ENCODE measurements at places on chromosomes 11 and 22.
A peak's percentile ranks its signal among the peaks of the same experiment; 100 is the strongest.

- no peak for DNase-seq
These were observed 12.6 kb upstream of the FJX1 start for GRCh38 chr11:35605706-35606105.

DNA sequence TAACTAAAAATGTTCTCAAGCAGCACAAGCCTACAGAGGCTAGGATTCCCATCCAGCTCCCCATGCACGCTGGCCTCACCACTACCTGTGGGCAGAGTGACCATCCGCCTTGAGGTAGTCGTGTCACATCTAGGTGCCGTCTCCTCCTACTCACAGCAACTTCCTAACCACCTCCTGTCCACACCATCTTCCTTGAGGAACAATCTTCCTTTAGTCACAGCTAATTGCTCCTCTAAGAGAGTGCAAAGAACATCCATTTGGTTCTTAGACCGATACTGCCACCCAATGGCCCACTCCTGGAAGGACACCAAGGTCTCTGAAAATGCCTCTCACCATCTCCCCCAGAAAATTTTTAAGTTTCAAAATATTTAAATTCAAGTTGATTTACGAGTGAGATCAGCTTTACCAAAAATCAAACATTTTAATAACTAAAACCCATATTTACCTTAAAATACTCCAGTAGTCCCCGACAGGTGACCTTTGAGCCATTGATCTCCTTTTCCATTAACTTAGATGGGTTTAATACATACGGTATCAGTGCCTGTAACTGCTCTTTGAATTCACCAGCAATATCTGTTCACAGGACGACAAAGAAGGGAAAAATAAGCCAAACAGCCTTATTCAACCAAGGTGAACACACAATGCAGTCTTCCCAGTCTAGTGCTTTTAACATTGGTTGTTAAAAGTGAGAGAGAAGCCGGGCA lies 21.7 kb upstream of the PLAAT3 start:
- peak; percentile 5 for DNase-seq

DNA sequence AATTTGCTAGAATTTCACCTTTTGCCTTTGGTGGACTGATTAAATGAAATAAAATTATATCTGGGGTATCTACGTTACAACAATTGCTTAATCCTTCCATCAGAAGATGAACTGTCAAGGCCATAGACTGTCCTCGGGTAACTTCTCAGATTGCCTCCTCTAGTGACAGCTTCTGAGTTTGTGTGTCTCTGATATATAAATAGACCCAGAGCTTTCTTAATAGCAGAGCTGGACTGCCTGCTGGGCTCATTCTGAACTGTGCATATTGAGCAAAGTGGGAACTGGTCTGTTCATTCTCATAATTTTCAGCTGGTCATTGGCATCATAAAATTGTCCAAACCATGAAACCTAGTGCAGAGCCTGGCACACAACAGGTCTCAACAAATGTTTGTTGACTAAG lies 99.1 kb upstream of the GRAMD1B start:
- DNase-seq: no peak

- DNase-seq: peak; percentile 29
These were observed 125.8 kb downstream of the MICAL2 start for GRCh38 chr11:12235947-12236743.

- peak; percentile 37 for DNase-seq
These were observed 143.2 kb downstream of the BBOX1 start for GRCh38 chr11:27183672-27184457.

- DNase-seq: peak; percentile 51
These were observed 222.0 kb downstream of the DBX1 start for GRCh38 chr11:19938169-19938856.

DNA sequence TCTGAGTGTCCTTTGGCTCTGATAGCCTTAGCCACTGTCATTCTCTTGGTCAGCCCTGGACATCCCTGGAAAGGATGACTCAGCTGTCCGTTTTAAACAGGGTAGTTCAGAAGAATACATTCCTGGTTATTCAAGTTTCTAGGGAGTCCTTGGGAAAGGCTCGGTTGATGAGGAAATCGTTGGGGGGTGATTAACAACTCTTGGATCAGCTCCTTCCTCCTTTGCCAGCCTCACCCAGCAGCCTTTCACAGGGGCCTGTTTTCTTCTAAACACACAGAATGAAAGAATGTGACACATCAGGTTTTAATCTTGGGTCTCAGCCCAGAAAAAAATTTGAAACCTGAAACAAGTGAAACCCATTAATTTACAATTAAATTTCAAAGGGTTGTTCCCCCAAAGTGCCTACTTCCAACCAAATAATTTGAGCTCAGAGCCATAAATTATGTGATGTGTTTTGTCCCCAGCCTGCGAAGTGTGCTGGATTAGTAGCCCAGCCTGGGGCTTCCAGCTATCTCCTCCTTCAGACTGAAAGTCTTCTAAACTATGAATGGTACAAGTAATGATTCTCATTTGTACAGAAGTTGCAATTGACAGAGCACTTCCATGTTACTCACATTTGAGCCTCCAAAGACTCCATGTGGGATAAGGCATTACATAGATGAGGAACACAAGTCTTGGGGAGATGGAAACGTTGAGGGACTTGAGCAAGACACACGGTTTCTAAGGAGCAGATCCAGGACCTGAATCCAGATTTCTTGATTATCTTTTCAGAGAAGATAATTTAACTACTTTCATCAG lies 19.3 kb upstream of the MRGPRX2 start:
- no peak for DNase-seq

GRCh38 chr11:116932181-116932580 lies 94.8 kb upstream of the APOA1 start:
- DNase-seq: no peak

GRCh38 chr11:12674571-12674935 lies 332 bp downstream of the TEAD1 start:
- no peak for DNase-seq

GRCh38 chr22:37488337-37489135 lies 2.4 kb upstream of the MFNG start:
- no peak for DNase-seq

DNA sequence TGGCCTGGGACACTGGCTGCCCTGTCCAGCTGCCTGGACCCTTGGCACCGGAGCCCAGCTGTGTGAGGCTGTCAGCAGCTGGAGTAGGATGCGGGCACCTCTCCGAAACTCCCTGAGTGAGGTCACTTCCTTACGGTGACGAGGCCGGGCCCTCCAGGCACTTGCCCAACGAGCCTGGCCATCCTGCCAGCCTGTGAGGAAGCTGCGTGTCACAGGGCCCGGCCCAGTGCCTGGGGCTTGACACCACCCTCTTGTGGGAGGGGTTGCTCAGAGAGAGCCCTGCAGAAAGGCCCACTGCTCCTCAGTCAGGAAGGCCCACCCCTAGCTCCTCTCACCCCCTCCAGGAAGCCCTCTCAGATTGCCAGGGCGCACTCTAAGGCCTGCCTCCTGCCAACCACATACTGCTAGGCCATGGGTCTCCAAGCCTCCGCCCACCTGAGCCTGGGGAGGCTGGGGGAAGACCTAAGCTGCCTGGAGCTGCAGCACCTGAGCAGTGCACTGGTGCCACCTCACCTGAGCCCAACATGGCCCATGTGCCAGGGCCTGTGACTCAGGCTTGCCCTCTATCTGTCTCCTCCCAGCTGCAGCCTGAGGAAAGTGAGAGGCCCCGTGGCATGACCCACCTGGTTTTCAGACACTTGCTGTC lies 4.3 kb upstream of the PHLDA2 start:
- DNase-seq: no peak

DNA sequence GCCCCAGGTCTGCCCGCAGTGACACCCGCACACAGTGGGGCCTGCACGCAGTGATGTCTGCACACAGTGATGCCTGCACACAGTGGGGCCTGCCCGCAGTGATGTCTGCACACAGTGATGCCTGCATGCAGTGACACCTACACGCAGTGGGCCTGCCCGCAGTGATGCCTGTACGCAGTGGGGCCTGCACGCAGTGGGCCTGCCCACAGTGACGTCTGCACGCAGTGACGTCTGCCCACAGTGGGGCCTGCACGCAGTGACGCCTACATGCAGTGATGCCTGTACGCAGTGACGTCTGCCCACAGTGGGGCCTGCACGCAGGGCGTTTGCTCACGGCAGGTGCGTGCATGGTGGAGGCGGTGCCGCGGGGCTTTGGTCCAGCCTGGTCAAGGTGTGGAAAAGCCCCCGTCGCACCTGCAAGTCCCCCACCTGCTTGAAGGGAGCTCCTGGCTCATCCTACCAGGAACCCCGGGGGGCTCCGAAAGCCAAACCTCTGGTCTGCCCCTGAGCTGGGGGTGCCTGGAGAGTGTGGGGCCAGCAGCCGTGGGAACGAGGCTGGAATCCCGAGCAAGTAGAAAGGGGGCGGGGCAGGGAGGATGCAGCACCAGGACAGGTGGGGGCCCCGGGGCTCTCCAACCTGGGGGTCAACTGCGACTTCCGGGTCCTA lies 8.9 kb upstream of the SYT8 start:
- no peak for DNase-seq

DNA sequence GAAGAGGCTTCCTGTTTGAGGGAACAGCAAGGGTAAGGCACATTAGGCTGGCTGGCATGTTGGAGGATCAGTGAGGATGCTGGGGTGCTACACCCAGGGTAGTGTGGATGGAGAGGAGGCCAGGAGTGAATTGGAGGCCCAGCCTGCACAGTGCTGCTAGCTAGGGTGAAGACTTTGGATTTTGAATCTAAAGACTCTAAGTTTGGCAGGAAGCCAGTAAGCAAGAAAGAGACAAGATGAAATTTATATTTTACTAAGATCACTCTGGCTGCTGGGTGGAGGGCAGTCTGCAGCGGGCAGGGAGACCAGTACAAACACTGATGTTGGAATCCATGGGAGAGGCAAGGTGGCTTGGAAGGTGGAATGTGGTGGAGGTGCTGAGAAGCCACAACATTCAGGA lies 43.6 kb downstream of the TSPAN18 start:
- no peak for DNase-seq

- no peak for DNase-seq
These were observed 770 bp upstream of the TSG101 start for GRCh38 chr11:18527512-18527911.

GRCh38 chr11:34473603-34474169 lies 35.0 kb downstream of the CAT start:
- DNase-seq: no peak

- DNase-seq: no peak
These were observed 1041.6 kb downstream of the BRD1 start for GRCh38 chr22:48785792-48786678.

GRCh38 chr22:45455621-45456020 lies 42.1 kb downstream of the RIBC2 start:
- no peak for DNase-seq

DNA sequence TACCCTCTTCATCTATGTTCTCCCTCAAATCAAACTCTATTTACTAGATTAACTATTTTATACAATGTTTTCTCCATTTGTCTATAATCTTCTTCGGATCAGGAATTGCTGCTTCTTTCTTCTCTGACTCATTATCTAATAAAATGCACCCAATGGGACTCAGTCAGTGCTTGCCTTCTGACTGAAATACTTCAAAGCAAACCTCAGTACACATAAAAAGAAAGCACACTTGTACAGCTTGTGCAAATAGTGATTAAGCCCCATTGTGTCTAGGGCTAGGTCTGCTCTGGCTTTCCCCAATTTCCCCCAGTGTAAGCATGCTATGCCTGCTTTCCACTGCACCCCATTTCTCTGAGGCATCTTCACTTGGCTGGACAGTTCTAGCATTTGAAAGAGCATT lies 118.6 kb upstream of the C11orf87 start:
- no peak for DNase-seq

DNA sequence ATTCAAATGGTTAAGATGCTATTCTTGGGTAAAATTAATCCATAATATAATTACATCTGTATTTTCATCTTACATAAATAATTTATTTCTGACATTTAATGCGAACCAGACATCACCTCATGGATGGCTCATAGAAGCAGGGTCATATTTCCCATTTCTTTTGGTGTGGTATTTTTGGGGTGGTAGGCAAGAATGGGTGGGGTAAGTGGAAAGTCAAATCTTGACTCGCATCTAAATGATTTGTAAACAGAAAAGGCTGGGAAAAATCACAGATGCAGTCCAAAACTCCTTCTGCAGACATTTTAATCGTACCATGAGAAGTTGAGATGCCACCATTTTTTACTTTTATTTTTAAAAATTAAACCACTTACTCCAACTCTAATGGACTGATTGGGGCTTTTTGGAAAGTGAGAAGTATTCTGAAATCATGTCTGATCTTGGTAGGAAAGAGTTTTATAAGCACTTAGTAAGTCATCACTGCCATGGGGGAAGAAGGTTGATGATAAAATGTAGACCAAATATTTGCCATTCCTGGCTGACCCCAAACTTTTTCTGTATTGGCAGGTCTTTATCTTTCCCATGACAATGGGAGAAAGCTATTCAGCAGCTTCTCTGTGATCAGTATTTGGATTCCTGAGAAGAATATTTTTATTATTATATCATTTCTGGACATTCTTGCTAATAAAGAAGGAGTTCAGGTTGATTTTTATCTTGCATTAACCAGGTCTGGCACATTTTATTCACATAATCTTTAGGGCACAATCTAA lies 47.2 kb upstream of the BLID start:
- DNase-seq: no peak
